Endothelial cell of umbilical vein (primary cell): ENCODE measurements at places on chromosomes 4 and X.

GRCh38 chr4:61772126-61772525, 572.0 kb downstream of the ADGRL3 start:
- no peak for DNase-seq

DNA sequence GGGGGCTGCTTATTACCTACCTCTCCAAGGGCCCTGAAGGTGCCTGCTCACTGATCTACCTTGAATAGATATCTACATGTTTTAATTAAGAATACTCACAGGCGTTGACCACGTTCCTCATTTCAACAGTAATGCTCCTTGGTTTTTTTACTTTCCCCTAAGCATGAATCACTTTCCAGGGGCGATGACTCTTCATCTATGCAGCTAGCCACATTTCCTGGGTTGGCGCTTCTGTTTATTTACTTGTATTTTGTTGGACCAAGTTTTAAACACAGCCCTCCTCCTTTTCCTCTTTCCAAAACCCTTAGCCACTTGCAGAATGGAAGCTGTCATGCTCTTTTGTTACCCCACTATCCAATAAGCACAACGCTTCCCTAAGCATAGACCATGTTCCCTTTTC, 50.8 kb downstream of the CBLL2 start:
- peak; percentile 58 for DNase-seq

DNA sequence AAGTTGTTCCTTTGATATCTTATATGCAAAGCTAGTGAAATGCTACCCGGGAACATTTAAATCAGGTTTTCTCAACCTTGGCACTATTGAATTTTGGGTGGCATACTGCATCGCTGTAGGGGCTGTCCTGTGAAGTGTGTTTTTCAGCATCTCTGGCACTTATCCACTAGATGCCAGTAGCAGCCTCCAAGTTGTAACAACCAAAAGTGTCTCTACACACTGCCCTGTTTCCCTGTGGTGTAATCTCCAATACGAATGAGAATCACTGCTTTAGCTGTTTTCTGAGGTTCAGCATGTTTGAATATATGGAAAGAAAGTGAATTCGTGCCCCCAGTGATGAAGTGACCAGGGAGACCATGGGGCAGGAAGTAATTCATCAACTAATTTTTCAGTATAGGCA, 551.6 kb upstream of the PRKX start:
- no peak for DNase-seq

DNA sequence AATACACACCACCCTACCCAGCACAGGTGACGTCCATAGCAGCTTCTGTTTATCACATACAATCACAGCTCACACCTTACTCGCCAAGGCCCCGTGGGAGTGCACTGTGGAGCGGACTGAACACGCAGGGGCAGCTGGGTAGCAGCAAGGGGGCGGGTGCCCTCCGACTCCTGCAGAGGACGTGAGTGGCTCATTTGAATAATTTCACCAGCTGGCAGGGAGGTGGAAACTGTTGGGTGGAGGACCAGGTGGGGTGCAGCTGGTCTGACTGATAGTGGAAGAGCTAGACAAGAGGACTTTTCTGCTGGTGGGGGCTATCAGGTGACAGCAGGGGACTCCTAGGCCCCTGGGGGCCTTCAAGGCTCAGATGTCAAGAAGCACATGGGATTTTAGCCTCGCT, 16.3 kb downstream of the MAN2B2 start:
- DNase-seq, result no peak

DNA sequence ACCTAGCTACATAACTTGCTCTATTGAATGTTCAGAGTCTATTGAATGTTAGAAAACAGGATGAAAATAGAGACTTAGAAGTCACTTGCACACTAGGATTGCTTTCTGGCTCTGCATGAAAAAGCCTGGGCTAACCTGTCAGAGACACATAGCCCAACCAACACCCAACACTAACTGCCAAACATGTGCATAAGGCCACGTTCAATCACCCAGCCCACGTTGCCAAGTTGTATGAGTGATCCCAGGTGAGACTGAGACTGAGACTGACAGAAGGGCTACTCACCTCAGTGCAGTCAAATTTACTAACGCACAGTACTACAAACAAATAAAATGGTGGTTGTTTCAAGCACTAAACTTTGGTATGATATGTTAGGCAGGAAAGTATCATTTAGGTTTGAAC, 61.0 kb downstream of the LDB2 start:
- DNase-seq, result no peak

GRCh38 chrX:71195964-71196649, 26.9 kb upstream of the GJB1 start:
- DNase-seq, result no peak

DNA sequence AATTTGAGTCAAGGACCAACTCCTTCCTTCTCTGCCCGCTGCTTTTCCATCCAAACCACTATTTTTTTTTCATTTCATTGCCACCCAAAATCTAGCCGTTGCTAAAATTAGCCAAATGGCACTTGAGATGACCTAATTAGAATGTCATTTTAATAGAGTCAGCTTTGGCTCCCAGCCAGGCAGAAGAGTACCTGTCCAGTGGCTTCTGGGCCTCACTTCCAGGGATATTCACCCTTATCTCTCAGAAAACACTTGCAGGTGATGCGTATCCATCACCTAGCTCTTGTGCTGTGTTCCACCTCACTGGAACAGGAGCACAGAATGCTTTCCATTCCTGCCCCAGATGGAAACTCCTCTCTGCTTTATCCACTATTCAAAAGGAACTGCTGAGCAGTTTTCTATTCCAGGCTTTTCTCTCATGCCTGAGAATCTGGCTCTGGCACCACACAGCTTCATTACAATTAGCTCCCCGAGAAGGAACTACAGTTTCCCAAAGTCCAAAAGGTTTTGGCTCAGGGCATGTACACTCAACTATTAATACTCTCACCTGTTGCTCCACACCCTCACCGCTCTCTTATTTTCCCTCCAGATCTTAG, 18.5 kb downstream of the MAGEA9B start:
- no peak for DNase-seq

GRCh38 chr4:153257151-153257620, 52.9 kb downstream of the TRIM2 start:
- DNase-seq, result peak; percentile 48

GRCh38 chrX:78997870-78998558, 52.8 kb downstream of the P2RY10 start:
- DNase-seq, result no peak

DNA sequence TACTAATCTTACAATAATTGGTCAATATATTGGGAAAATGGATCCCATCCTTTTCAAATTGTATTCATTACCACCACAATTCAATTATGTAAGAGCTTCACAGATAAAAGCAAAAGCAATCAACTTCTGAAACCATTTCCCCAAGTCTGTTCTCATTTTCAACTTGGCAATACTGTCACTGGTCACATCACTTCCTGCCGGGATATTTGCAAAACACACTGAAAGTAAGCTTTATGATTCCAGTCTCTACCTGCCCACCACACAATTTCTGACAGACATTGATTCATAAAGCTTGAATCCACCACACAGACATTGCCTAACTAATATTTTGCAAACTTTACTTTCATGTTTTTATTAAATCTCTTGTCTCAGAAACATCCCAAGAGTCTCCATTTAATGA, 53.6 kb downstream of the LIN54 start:
- DNase-seq, result no peak

GRCh38 chrX:31551913-31552312, 480.1 kb upstream of the FTHL17 start:
- DNase-seq, result no peak

DNA sequence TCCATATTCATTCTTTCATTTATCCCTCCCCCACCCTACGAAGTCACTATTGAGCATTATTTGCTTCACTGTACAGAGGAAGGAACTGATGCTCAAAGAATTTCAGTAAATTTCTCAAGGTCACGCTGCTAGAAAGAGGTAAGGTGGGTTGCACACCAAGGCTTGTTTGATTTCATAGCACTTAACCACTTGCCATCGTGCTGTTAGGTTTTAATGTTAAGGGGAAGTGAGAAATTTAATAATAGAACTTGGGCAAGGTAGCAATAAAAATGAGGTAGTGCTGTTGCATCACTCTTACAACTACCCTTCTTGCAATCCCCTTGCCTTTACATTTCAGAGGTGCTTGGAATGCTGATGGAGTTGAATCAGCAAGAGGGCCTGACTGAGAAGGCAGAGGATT, 343.1 kb downstream of the MID1IP1 start:
- DNase-seq, result no peak

DNA sequence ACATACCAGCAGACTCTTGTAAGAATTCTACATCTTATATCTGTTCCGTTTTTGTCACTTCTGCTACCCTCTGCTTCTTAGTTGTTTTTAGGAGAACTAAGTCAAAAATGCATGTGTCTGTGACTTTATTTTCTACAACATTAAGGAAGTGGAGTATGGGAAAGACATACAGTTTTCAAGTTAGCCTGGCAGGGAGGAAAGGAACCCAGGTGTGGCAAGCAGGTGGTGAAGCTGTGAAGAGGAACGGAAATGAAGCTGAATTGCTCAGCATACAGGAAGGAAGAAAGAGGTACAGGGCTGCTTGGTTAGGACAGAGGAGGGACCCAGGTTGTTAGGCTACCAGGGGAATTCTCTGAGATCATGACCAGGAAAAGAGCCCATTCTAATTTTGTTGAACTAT, 9.4 kb downstream of the GPRIN3 start:
- DNase-seq, result no peak

DNA sequence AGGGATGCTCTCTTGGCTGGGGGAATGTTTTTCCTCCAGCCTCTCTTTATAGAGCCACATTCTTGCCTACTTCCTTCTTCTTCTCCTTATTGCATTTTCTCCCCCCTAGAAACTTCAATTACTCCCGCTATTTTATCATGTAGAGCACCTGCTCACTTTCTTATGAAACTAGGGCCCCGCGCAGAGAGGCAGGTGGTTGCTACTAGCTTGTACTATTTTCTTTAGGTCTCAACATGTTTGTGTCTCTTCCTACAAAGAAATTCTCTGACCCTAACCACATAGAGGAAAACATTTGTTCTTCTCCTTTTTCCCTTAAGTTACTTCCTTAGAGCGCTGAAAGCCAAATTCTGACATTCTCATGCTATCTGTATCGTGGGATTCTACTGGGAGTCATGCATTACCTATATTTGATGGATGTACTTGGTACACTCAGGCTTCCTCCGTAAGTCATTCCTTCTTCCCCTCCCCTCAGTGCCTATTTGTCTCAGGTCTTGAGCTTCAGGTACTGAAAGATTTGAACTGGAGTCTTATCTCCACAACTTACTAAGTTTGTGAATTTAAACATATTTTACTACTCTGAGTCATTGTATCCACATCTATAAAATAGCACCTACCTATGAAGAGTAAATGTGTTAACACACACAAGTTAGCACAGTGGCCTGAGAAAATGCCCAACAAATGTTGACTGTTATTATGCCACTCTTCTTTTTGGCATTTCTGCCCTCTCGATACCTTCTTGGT, 159.1 kb upstream of the LEF1 start:
- DNase-seq, result no peak

GRCh38 chrX:74286950-74287740, 16.8 kb upstream of the ZCCHC13 start:
- no peak for DNase-seq

DNA sequence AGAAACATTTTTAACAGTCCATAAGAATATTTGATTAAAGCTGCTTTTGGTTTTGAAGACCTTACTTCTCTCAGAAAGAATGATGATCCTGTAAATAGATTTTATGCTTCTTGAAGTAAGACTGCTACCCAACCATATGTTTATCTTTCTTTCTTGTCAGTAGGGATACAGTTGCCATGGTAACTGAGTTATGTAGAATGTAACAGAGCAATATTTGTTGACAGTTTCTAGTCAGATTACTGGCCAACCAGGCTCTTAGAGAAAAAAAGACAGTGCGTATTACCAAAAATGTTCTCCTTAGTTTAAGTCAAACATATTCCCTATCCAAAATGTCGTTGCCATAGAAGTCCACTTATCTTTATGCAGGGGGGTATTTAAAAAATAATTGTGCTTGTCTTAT, 456.8 kb downstream of the PRR32 start:
- DNase-seq, result no peak

GRCh38 chrX:7435822-7436221, 287.9 kb upstream of the PUDP start:
- DNase-seq, result no peak

- no peak for DNase-seq
Observed at GRCh38 chrX:96713303-96713702, 28.7 kb downstream of the DIAPH2 start.

DNA sequence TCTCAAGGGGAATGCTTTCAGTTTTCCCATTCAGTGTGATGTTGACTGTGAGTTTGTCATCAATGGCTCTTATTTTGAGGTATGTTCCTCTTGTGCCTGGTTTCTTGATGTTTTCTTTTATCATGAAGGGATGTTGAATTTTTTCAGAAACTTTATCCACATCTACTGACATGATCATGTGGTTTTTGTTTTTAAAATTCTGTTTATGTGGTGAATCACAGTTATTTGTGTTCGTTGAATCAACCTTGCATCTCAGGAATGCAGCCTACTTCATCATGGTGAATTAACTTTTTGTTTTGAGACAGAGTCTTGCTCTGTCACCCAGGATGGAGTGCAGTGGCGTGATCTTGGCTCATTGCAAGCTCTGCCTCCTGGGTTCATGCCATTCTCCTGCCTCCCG, 263.1 kb upstream of the KLF3 start:
- no peak for DNase-seq

DNA sequence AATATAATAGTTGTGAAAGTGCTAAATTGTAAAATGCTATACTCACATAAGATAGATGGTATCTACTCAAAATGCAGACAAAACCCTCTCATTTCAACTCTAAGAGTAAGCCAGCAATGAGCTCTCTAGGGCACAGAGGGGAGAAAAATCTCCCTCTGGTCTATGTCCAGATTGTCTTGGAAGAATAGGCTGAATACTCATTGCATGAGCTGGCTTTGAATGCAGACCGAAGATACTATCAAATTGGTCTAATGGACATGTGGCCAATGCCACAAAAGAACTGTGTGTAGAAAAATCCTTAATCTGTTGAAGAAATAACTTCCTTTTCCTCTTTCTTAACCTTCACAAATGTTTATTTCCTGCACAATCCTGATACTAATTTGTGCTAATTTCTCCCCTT, 3.5 kb downstream of the ZXDA start:
- DNase-seq, result peak; percentile 71

- DNase-seq, result peak; percentile 58
Observed at GRCh38 chr4:136713140-136713539, 819.2 kb downstream of the PCDH18 start.
